Effector CD8-positive, alpha-beta T cell (primary cell): ENCODE measurements at places on chromosomes 3 and 15.

DNA sequence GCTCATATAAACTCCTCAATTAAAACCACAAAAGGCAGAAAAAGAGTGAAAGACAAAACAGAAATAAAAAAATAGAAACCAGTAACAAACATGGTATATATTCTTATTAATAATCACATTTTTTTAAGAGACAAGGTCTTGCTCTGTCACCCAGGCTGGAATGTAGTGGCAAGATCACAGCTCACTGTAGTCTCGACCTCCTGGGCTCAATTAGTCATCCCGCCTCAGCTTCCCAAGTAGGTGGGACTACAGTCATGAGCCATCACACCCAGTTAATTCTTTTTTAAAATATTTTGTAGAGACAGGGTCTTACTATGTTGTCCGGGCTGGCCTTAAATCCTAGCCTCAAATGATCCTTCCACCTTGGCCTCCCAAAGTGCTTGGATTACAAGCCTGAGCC is 37.1 kb downstream of the FAM240A start:
- no peak for DNase-seq

DNA sequence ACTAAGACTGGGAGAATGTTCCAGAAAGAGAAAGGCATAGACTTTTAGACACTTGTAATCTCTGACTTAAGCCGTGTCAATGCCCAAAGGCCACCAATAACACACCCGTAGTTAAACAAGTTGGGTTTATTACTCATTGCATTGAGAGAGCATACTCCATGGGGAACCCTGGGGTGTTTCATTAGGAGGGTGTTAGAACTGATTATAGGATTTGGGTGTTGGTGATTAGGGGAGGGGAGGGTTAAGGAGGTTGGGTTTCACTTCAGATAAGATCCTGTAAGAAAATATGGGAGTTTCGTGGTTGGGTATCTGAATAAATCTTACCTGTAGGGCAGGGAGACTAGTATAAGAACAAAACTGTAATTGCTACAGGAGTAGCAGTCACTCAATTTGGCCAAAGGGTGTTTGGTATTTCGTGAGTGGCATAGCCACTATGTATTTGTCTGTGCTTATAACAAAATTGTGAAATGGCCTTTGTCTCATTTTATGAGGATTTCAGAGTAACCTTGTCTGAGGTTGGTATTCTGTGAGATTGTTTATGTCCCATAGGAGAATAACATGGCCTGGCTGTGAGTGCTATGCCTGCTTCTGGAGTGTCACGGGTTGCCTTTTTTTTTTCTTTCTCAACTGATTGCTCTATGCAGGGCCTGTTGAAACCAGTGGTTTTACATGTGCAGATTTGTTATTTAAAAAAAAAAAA is 2.9 kb downstream of the HACD3 start:
- no peak for DNase-seq

DNA sequence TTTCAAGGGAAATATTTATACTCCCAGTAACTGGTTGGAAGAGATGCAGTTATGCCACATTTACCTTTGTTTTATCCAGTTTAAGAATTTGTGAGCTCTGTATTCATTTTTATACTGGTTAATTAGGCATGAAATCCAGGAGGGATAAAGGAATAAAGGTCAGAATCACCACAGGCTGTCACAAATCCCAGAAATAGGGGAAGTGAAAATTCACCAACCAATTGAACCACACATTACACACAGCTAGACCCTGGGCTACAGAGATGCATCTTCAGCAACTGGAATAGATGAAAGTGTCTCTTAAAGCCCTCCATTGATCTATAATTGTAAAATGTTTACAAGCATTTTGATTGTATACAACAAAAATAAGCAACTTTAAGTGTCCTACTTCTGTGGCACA is 18.5 kb downstream of the SERPINI1 start:
- no peak for DNase-seq

- DNase-seq: no peak
Observed at GRCh38 chr15:73335026-73335425, 33.7 kb downstream of the HCN4 start.

- DNase-seq: no peak
Observed at GRCh38 chr15:69609176-69609575, 156.6 kb downstream of the RPLP1 start.

GRCh38 chr3:71495708-71496472 is 87.6 kb downstream of the FOXP1 start:
- no peak for DNase-seq

GRCh38 chr3:4848176-4848825 is 130.9 kb upstream of the BHLHE40 start:
- no peak for DNase-seq

DNA sequence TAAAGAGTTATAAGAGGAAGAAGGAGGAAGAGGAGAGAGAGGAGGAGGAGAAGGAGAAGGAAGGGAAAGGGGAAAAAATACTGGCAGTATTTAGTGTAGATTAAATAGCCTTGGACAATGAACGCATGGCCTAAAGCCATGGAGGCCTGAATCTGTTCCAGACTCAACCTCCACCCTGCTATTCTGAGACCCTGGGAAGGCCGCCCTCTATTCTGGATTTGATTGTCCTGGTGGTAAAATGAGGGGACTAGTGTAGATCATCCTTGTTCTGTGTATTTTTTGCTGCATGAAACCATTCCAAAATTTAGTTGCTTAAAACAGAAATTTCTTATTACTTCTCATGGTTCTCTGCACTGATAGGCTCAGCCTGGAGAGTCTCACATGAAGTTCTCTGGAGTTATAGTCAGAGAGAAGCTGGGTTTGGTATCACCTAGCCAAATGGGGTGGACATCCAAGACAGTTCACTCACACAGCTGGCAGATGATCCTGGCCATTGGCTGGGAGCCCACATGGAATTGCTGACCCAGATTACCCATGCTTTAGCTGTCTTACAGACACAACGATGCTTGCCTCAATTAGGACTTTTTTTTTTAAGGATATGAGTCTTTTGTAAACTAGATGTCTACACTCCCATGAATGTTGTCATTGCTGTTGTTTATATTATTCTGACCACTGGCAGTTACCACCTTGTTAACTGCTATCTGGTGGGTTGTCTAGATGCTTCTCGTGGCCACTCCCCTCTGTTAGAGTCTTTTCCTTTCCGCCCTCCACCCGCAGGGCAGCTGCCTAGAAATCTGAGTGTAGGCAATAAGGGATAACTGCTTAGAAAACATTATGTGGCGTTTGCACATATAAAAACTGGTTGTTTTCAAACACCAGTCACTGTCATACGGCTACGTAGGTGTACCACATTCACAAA is 149.9 kb downstream of the SST start:
- no peak for DNase-seq

- no peak for DNase-seq
Observed at GRCh38 chr3:157769378-157769777, 266.2 kb upstream of the VEPH1 start.

GRCh38 chr3:149964291-149964690 is 6.4 kb downstream of the PFN2 start:
- DNase-seq: no peak

- no peak for DNase-seq
Observed at GRCh38 chr15:74978503-74978902, 16.9 kb upstream of the SCAMP5 start.

- DNase-seq: no peak
Observed at GRCh38 chr3:31515486-31516284, 17.0 kb upstream of the STT3B start.

- DNase-seq: no peak
Observed at GRCh38 chr3:126057936-126058335, 26.0 kb downstream of the SLC41A3 start.

DNA sequence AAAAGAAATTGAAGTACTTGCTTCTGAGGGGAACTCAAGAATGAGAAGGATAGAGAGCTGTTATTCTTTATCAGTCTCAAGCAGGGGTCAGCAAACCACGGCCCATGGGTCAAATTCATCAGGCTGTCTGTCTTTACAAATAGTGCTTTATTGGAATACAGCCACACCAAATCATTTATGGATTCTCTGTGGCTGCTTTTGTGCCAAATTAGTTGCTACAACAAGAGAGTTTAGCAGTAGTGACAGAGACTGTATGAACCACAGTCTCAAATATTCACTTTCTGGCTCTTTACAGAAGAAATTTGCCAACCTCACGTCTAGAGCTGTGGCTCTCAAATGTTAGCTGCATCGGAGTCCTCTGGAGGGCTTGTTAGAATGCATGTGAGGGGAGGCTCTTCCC is 258.0 kb upstream of the RARB start:
- no peak for DNase-seq

DNA sequence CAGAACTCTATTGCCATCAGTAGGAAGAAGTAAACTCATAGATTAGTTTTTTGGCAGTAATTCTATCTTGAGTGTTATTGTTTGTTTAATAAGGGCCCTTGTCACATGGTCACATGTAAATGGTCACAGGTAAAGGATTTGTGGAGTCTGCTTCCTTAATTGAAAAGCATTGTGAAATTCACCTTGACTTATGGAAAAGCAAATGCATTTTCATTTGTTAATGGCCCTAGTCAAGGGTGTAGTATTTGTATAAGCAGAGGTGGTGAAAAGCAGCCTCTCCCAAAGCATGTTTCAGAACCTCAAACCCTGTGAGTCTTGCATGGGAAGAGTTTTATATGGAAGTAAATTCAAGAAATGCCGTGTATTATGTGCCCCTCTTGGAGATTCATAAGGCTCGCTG is 197.5 kb upstream of the NR2E3 start:
- no peak for DNase-seq

DNA sequence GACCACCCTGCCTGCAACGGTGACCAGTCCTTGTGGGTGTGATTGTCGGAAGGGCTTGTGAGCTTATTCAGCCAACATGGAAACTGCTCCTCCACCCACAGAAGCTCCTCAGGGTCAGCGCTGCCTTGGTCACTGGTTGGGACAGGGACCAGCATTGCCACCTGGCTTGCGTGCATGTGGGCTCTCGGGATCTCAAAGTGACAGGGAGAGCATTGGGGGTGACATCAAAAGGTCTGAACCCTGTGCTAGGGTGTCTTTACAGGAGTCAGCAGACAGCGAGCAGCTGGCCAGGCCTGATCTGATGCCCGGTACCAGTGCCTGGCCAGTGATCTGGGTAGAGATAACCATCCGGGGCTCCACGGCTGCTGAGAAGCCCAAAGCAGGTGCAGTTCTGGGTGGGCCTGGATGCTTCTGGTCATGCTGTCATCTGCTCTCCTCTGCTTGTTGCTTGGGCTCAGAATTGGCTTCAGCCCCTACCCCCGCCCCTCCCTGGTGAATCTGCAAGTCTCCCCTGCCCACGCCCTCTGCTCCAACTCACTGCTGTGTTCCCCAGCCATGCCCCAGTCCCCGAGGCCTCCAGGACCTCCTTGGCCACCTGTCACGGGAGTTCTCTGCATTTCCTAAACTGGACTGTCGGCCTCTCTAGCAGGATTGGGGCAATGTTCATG is 134.8 kb downstream of the NSMCE3 start:
- DNase-seq: no peak

DNA sequence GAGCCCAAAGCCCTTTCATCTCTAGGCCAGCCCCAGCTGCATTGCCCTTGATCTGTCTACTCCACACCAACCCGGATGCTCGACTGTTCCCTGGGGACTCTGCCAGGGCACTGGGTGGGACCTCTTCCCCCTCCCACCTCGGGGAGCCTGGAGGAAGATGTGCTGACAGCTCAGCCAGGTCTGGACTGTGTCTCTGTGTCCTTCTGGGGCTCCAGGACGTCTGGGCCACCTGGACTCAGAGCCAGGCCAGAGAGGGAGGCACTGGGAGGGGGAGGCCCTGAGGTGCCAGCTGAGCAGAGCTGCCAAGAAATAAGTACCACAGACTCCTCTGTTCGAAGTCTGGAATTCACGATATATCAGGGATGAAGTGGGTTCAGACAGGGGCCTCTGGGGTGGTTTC is 5.8 kb upstream of the HCN4 start:
- no peak for DNase-seq
